ENCODE measurements at places on chromosomes 12 and 14.

- no peak for DNase-seq
Measured at GRCh38 chr14:80585506-80585835, 356.1 kb downstream of the CEP128 start.

- peak; percentile 12 for DNase-seq
Measured at GRCh38 chr12:114166362-114166761, 200.2 kb upstream of the RBM19 start.

GRCh38 chr12:113111247-113111646, 24.3 kb downstream of the RASAL1 start:
- DNase-seq: no peak

- no peak for DNase-seq
Measured at GRCh38 chr14:23094666-23095195, at the start of gene ACIN1. ACIN1 (minus strand) TSS chr14:23095136; CDS start chr14:23095112, 24 bp downstream.

- no peak for DNase-seq
Measured at GRCh38 chr12:9325471-9325870, 117.3 kb upstream of the PZP start.

GRCh38 chr12:51951843-51952722, 584 bp downstream of the ACVR1B start:
- DNase-seq: peak; percentile 43

DNA sequence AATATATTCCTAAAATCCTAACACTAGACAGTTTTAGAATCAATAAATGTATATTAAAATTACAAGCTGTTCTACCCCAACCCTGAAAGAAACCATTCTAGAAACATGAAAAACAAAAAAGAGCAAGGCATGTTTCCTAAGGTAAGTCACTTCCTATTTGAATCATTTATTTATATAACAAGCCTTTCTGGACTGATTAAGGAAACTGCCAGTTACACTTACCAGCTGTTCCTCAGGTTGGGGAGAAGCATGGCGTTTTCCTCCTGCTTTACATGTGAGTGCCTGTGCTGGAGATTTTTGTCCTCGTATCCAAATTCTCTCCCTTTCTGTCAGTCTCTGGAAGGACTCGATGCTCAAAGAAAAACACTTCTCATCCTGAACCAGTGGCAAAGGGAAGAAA, 183.3 kb downstream of the EFCAB11 start:
- no peak for DNase-seq

DNA sequence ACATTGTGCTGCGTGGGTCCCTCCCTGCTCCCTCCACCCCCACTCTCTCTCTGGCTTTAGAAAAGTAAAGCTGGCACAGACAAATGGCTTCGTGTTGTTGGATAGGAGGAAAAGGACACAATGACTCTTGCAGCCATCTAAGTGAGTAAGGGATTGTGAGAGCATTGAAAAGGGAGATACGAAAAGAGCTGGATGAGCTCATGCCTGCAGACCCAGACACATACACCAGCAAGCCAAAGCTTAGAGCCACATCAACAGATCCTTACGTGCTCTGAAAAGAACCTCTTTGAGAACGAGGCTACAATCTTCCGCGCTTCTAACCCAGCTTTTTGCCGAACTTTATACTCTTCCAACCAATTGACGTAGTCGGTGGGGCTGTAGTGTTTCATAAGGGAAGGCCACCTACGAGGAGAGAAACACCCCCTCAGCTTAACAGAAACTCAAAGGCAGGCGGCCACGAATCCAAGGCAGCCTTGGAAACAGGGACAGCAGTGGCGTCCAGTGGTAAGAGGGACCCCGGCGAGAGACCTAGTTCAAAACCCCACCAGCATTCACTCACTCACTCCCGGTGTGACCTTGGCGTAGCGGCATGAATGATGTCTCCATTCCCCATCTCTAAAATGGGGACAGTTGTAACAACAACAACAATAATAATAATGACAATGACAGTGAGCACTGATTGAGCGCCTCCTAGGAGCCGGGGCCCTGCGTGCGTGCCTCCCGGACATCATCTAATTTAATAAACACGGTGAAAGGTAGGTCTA, 1.1 kb downstream of the FBXO21 start:
- DNase-seq: no peak

GRCh38 chr14:106809615-106810014, 1283.2 kb downstream of the TMEM121 start:
- DNase-seq: no peak

- no peak for DNase-seq
Measured at GRCh38 chr12:8664228-8664913, 1.7 kb upstream of the MFAP5 start.

- DNase-seq: no peak
Measured at GRCh38 chr14:105392131-105393090, 5.9 kb upstream of the TEX22 start.

- DNase-seq: no peak
Measured at GRCh38 chr14:63928744-63929174, 76.0 kb downstream of the SYNE2 start.

- DNase-seq: no peak
Measured at GRCh38 chr12:132560364-132560613, 50.1 kb downstream of the LRCOL1 start.

DNA sequence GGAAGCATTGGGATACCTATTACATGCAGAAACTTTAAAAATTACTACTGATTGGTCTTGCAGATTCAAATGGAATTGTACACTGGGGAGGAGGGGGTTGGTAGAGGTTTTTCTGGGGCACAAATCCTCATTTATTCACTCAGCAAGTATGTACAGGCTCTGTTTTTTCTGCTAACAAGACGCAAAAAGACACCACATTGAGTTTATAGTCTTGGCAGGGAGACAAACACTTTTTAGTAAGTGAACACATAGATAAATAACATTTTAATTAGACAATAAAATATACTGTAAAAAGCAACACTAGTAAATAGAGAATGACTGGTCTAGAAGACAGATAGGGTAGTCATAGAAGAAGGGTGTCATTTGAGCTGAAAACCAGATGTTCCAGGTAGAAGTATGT, 23.8 kb downstream of the GLIPR1L2 start:
- no peak for DNase-seq

DNA sequence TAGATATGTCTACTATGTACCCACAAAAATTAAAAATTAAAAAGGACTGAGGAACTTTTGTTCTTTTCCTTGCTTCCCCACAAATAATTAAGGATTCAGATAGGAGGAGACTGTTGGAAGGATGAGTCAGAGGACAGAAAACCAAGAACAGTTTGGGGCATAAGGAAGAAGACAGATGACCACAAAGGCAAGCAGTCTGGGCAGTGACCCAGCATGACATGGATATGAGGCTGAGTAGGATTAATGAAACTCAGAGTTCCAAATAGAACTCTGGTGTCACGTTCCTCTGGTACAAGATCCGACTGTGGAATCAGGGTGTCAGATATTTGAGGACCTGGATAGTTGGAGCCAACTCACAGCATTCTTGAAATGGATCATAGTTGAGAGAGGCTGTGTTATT, 89.3 kb upstream of the SLC38A4 start:
- DNase-seq: no peak

- peak; percentile 66 for DNase-seq
Measured at GRCh38 chr12:69039911-69040310, 106.9 kb upstream of the CPM start.

- DNase-seq: no peak
Measured at GRCh38 chr12:95083938-95084337, 10.5 kb upstream of the NR2C1 start.

DNA sequence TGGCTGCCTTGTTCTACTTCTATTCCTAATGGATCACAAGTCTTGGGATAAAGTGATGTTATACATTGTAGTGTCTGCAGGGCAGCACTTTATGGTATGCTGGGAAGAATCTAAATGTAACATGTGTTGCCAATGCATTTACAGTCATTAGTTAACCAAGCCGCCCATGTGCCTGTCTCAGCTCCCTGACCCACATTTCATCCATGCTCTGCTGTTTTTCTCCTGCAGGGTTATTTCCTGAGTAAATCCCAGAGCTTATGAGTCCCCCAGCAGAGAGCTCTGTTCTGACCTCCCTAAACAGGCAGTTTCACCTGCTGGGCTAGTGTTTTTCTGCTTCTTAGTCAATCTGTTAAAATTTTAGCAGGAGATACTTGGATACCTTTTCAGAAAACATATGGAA, 4.4 kb upstream of the TMTC2 start:
- DNase-seq: no peak

DNA sequence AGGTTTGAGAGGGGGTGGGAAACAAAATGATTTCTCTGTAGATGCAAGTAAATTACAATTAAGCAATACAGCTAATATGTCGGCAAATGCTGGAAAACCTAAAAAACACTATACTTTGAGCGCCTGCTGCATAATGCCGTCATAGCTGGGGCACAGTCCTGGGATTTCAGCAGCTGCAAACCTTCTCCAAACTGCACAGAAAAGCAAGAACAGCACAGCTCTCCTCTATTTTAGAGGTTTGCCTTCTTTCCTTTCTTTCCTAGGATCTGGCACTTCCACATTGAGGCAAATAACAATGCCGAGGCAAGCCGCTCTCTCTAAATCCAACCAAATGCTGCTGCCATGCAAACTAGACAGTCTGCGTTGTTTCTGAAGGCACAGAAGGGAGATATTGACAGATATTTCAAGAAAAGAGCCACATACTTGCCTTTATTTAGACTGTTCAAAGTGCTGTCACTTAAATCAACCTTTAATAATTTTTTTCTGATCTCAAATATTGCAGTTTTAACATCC, 287.1 kb upstream of the G2E3 start:
- no peak for DNase-seq

DNA sequence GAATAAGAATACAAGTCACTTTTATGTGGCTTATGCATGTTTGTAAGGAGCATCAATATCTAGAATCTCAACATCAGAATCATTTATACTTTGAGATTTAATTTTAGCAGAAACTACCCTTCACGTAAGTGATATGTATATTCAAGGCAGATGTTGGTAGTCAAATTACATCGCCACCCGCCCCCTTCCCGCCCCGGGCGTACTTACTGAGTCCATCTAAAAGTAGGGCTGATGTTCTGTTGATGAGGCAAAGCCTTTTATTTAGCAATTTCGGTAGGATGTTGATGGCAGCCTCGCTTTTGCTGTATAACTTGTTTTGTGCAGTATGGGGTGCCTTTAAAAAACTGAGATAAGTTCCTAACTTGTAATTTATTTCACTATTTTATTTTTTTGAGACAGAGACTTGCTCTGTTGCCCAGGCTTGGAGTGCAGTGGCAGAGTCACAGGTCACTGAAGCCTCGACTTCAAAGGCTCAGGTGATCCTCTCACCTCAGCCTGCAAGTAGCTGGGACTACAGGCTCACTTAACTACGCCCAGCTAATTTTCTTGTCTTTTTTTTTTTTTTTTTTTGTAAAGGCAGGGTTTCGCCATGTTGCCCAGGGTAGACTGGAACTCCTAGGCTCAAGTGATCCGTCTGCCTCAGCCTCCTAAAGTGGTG, 30.8 kb downstream of the KTN1 start:
- no peak for DNase-seq

- peak; percentile 8 for DNase-seq
Measured at GRCh38 chr12:80173083-80173864, 73.9 kb downstream of the OTOGL start.

DNA sequence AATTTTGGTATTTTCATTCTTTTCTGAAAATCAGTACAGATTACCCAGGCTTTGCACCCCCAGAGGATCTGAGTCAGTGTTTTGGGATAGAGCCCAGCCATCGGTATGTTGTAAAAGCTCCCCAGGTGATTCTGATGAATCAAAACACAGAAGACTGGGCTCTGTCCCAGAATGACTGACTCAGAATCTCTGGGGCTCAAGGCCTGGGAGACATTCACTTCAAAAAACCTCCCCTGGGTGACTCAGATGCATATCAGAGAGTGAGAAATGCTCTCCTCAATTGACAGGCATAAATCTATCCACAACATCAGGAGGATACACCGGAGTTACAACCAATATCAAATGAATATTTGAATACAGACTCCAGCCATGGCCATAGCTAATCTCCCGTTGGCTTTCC, 32.6 kb downstream of the SLC35F4 start:
- no peak for DNase-seq
